HFFc6 (cell line): ENCODE measurements at places on chromosomes 2 and 18.

DNA sequence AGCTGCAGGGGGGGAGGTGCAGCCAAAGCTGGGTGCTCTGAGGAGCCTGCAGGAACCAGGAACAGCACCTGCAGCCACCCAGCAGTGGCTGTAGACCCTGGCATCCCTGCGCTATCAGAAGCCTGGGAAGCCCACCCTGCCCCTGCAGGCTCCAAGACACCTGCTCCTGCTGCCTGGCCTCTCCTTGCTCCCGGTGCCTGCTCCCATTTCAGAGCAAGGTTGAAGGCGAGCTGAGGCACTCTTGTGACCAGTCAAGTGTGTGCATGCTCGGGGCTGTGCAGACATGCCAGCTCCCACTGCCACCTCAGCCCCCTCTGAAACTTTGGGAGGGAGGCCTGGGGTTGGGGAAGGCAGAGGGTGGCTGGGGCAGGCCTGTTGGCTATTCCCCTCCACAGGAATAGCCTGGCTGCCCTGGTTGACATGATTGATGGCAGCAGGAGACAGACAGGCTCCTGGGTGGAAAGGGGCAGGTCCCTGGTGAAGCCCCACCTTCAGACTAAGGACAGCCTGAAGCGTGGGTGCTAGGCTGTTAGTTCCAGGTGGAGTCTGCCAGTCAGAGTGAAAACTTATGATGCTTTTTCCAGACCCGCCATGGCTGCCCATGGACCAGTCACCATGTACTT lies 151.4 kb downstream of the MBD5 start:
- DNase-seq, result no peak

DNA sequence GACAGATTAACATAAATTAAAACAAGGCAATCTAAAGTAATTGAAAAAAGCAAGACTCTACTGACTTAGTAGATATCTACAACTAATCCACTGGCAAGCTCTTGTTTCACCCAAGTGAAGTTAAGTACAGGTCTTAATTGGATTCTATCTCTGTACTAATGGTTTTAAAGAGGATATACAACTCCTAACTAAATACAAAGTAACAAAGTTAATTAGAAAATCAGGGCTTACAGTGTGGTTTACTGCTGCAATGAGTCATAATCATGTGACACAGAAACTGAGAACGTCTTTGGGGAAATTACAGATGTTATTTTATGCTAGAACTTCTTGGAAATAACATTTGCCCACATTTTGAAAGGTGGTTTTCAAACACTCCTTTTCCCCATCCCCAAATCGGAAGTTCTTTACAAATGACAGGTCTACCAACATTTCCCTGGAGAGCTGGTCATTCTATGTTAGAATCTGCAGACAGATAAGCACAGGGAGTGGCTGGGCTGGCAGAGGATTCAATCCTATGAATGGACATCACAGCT lies 245.3 kb downstream of the STK39 start:
- DNase-seq, result peak; percentile 20

GRCh38 chr18:65934874-65935273 lies 184.1 kb downstream of the CDH7 start:
- no peak for DNase-seq

DNA sequence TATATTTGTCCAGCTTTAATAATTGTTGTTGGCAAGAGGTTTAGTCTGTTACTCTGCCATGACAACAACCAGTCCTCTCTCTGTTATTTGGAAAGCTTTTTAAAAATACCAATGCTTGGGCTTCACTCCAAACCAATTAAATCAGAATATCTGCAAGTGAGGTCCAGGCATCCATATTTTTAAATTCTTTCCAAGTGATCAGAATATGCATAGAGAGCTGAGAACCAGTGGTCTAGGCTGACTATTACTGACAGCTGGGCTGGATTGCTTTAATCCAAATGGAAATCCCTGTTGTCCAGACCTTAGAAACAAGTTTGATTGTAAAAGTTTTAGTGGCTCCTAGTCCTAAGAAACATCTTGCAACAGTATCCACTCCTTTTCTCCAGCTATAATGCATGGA lies 1059.7 kb upstream of the ACVR2A start:
- DNase-seq, result no peak

DNA sequence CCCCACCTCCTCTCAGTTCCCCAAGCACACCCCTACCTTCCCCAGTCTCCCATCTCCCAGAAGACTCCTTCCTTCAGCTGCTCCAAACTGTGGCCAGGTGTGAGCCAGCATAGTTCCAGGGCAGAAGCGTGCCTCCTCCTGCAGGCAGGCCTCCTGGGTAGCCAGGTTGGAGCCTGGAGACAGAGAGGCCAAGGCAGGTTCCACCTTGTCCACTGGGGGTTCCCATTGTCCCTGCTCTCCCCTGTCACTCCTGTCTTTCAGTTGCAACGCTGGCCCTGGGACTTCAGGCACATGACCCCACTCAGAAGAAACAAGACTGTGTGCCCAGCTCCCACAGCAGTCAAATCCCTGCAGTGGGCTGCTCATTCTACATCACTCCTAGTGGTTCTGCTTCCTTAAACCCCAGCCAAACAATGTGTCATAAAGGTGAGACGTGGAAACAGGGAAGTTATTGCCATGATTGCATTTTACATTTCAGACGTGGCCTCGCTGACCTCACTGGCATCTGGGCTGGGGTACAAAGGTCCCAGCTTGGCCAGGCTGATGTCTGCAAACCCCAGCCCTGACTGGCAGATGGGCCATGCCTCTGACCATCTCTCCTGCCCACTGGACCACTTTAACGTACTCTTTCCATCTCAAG lies 96.5 kb upstream of the BOD1L2 start:
- DNase-seq, result no peak
